ENCODE measurements at places on chromosomes 2 and 18.

- DNase-seq: peak; percentile 84
These were observed 83.0 kb downstream of the LPIN1 start for GRCh38 chr2:11829324-11829946.

- no peak for DNase-seq
These were observed 16.3 kb upstream of the RAB10 start for GRCh38 chr2:26017464-26018183.

DNA sequence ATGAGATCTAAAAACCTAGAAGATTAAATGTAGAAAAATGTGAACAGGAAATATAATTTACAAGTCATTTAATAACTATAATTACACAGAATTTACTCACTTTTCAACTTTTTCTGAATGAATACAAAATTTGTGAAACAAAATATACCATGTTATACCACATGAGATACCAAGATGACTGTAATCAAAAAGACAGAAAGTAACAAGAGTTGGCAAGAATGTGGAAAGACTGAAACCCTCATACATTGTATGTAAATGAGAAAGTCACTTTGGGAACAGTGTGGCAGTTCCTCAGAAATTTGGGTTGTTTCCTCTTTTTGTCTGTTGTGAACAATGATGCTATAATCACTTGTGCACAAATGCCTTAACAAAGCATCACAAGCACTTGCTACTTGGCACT, 145.4 kb upstream of the ZNF804A start:
- no peak for DNase-seq

GRCh38 chr2:76998704-76999103, 523.5 kb downstream of the LRRTM4 start:
- DNase-seq: no peak

- no peak for DNase-seq
These were observed 3.8 kb upstream of the TBR1 start for GRCh38 chr2:161412346-161412745.

GRCh38 chr2:106158871-106159270, 35.2 kb downstream of the UXS1 start:
- no peak for DNase-seq

DNA sequence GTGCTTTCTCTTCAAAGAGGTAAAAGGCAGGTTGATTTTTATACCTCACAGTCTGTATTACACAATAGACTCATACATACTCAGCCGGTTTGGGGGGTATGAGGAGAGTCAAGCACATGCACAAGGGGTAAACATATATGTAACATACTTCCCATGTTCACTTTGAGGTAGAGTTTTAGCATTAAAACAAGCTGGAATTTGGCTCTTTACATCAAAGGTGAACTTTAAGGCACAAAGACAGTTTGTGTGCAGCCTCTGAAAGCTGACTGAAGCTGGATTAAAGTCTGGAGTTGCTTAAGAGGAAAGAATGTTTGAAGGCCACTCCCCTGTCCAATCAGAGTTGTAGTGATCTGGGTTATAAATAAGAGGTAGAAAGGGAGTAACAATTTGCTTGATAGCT, 282.0 kb downstream of the DPP10 start:
- no peak for DNase-seq

DNA sequence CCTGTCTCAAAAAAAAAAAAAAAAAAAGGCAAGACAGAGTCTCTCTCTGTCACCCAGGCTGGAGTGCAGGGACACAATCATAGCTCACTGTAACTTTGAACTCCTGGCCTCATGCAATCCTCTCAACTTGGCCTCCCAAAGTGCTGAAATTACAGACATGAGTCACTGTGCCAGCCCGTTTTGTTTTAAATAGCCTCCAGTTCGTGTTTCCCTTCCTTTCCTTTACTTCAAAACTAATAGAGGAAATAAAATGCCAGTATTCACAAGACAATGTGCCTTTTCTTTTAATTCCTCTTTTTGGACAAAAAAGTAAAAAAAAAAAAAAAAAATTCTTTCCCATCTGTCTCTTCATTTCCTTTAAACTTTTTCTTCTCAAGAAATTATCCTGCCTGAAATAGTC, 54.5 kb upstream of the ACMSD start:
- no peak for DNase-seq

DNA sequence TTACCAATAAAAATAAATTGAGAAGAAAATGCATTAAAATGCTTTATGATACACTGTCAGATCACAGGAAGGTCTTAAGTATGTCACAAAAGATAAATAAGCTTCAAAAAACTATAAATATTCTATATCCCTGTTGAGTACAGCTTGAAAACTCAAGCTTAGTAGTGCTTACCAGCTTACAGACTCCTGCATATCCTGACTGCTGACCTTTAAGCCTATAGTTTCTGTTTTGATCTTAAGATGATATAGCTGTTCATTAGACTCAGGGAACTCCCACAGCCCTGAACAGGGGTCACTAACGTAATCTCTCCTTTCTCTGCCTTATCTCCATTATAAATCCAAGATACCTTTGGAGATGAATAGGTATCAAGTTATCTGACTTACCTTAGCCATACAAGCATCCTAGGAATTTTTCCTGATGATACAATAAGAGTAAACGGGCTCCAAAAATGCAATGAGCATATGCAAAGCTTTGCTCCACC, 93.7 kb upstream of the RBBP8 start:
- peak; percentile 10 for DNase-seq

DNA sequence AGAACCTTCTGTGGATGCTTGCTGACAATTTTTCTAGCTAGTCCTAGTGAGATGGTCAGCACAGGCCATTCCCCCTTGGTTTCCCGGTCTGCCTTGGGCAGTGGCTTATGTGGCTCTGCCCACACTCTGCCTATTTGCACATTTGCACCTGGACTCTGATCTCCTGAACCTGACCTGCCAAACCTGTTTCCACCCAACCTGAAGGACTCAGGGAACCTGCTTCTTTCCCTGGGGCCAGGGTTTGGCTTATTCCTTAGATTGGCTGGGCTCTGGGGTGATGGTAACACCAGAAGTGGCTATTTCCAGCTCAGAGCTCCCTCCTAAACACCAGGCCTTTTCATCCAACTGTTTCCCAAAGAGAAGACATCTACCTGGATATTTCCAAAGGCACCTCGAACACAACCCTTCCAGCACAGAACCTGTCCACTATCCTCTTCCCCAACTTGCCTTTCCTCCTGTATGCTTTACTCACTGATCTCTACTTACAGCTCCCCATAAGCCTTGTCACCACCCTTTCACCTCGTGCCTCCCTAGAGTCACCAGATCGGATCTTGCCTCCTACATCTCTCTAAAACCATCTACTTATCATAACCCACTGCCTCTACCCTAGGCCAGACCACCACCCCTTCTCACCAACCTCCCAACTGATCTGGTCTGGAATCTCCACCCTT, 5.8 kb upstream of the MTA3 start:
- no peak for DNase-seq

DNA sequence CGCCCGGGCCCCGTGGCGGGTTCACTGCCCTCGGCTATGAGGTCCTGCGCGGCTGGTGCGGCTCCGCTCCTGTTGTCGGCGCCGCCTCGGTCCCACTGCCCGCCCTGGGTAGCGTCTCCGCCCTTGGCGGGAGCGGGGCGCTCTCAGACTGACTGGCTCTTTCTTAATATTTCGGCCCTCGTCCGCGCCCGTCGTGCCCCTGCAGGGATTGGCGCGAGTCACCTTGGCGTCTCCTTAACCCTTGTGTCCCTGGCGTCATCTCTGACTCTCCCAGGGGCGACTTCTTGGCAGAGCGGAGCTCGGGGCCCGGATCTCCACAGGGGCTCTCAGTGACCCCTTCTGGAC, 1.3 kb downstream of the PTMA start:
- DNase-seq: no peak

DNA sequence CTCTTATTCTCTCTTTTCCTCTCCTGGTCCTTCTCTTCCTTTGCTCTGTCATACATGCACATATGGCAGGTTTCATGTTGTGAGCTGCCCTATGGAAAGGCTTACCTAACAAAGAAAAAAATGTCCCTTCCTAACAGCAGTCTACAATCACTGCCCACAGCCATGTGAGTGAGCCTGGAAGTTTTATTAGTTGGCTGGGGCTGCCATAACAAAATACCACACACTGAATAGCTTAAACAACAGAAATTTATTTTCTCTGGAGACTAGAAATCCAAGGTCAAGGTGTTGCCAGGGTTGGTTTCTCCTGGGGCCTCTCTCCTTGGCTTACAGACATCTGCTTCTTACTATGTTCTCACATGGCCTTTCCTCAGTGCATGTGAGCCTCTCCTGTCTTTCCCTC, 142.1 kb downstream of the TRIB2 start:
- no peak for DNase-seq

GRCh38 chr2:65417509-65418085, 14.8 kb downstream of the SPRED2 start:
- no peak for DNase-seq

GRCh38 chr2:43041661-43042360, 184.6 kb downstream of the ZFP36L2 start:
- no peak for DNase-seq

DNA sequence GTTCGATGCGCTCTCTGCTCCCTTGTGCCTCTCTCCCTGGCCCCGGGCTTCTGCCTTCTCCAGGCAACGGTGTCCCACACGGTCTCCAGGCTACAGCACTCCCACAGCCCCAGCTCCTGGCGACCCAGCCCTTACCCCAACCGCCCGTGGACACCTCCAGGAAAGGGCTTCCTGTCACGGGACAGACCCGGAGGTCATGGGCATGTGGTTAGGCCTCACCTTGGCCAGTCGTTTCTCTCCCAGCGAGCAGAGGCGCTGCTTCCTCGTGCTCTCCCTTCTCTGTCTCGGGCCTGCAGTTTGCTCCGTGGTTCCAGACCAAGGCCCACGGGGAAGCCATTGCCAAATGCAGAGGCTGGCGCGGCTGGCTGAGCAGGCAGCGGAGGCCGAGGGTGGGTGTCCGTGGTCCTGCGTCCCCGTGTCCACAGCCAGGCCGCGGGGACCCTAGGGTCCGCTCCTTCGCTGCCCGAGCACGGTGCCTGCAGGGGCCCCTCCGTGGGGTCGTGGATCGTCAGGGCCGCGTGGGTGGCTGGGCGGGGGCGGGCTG, 61.0 kb upstream of the IL1RL1 start:
- no peak for DNase-seq

- DNase-seq: no peak
These were observed 3.4 kb upstream of the TXNL1 start for GRCh38 chr18:56641714-56642337.

- no peak for DNase-seq
These were observed 34.0 kb upstream of the PLA2R1 start for GRCh38 chr2:160096409-160096808.

DNA sequence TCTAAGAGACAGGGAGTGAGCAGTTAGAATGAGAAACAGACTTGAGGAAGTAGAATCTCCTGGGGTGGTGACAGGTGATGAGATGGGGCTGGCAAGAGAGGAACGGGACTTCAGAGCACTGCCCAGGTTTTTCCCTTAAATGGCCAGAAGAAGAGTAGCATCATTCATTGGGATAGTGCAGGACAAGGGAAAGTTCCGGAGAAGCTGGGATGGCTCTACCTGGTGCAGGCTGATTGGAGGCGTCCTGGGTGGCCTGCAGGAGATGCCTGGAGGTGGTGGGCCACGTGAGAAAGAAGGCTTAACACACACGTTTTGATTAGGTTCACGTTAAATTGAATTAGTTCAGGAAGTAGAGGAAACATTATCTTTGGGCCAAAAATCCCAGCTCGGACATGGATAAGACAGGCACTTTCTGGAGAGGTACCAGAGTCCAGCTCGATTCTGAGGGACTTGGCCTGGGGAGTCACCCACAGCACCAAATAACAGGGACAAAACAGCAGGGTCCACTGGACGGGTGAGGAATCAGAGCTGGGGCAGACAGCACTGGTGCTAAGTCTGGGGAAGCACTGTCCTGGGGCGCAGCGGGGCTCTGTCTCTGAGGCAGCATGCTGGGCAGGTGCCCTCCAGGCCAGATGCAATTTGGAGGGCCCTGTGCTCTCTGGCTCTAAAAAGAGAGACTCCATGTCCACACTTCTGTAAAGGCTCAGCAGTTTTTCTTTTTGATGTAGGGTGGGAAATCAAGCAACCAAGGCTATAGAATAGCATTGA, 512.3 kb upstream of the RAB6C start:
- no peak for DNase-seq

DNA sequence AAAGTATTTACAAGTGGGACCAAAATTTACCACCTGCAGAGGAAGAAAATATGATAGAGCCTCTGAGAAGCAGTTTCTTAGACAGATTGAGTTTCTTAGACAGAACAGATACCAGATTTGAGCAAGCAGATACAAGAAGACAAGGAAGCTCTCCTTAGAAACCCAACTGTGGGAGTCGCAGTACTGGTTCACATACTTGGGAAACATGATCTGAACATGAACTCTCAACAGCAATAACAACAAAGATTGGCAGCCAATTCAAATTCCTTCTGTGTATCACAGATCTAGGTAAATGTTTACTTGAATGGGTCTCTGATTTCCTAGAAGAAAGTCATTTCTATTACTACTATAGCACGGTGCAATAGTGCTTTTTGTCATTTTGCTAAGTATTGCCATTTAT, 82.1 kb downstream of the OLA1 start:
- no peak for DNase-seq

DNA sequence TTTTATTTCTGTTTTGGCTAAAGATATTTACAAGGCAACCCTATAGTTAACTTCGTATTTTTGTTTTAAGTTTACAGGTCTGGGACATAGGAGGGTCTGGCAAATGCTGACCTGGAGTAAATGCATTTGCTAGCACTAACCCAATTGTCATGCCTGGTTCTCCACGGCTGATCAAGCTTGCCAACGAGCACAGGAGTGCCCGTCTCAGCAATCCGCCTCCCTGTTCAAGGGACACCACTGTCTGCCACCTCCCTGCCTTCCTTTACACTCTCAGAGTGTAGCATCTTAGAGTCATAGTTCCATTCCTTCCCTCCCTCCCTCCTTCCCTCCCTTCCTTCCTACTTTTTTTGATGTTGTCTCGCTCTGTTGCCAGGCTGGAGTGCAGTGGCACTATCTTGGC, 104.6 kb downstream of the PLEKHM3 start:
- no peak for DNase-seq

GRCh38 chr2:42281416-42282081, 79.5 kb downstream of the COX7A2L start:
- no peak for DNase-seq

GRCh38 chr18:70291295-70291574, 2.4 kb downstream of the SOCS6 start:
- DNase-seq: no peak

DNA sequence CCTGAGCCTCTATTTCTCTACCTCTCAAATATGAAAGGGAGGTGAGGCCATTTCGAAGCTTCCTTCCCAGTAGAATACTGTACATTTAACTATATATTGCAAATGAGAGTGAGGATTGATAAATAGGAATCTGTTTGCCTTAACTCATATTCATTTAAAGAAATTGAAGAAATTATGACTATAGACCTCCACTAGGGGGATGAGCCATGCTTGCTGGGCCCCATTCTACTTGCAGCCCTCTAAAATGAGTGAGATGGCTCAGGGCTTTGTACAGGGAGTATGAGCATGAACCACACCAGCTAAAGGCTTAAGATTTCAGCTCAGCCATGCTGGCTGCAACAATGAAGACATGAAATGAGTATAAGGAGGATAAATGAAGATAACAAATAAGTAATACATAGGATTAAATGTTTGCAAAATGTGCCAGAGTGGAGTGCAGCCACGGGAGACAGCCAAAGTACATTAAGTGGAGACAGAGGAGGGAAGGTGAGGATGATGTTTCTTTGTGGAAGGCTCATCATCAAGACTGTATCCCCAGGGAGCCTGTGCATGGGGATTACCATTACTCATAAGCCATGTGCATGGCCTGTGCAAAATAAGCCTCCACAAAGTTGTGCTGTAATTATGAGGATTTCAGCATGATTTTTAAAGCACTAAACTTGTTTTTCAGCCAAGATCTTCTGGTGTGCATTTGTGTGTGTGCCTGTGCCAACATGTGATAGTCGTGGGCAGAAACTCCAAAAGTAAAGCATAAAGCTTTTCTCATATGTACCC, 300.8 kb downstream of the CNTNAP5 start:
- DNase-seq: no peak

GRCh38 chr2:158045362-158045761, 56.3 kb upstream of the UPP2 start:
- DNase-seq: no peak
